IMR-90 (cell line): ENCODE measurements at places on chromosomes 12 and 14. TPM values are rescaled to one million over a fixed set of nuclear protein-coding genes. Genes with fewer than 3 reads are reported as not detected.

ADAM21 gene
- total RNA-seq = 0.28 and 0.36 TPM in 2 replicates

- DNase-seq = peak; percentile 31
Measured at GRCh38 chr12:95859344-95859816, 628 bp downstream of the SNRPF start.

- no peak for DNase-seq
Measured at GRCh38 chr14:51203881-51204280, 36.2 kb upstream of the TMX1 start.

DNA sequence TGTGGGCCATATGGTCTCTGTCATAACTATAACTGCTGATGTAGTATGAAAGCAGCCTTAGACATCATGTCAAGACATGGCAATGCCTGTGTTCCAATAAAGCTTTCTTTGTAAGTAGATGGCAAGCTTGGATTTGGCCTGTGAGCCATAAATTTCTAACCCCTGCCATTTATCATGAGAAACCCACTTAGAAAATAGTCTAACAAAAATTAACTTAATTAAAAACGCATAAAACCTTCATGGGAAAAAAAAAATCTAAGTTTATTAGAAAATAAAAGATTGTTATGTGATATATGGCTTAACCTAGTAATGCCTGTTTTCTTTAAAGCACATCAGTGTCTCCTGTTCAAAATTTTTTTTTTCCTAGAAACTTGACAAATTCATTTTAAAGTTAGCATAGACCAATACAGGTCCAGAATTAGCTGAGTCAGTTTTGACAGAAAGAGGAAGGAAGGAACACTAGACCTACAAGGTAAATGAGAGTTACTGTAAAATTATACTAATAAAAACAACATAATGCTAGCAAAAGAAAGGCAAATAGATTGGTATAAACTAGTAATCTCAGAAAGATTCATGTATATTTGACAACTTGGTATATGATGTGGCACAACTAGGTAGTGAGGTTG is 68.2 kb downstream of the USP15 start:
- DNase-seq = no peak

- peak; percentile 86 for DNase-seq
Measured at GRCh38 chr14:41604721-41605531, 1.8 kb upstream of the LRFN5 start.

PRH2 gene
- total RNA-seq = 0.28 TPM in 1 of 2 replicates, not detected in the other

MGAT2 gene
- 67.6 and 73.6 TPM in 2 replicates for total RNA-seq

VDR gene
- total RNA-seq = 3.9 and 5.4 TPM in 2 replicates

LRRC43 gene
- total RNA-seq = 0.36 TPM in 1 of 2 replicates, not detected in the other

- DNase-seq = peak; percentile 77
Measured at GRCh38 chr14:64266239-64266638, 27.9 kb downstream of the ESR2 start.

KLHL33 gene
- total RNA-seq = under 0.01 TPM in 2 replicates

DNA sequence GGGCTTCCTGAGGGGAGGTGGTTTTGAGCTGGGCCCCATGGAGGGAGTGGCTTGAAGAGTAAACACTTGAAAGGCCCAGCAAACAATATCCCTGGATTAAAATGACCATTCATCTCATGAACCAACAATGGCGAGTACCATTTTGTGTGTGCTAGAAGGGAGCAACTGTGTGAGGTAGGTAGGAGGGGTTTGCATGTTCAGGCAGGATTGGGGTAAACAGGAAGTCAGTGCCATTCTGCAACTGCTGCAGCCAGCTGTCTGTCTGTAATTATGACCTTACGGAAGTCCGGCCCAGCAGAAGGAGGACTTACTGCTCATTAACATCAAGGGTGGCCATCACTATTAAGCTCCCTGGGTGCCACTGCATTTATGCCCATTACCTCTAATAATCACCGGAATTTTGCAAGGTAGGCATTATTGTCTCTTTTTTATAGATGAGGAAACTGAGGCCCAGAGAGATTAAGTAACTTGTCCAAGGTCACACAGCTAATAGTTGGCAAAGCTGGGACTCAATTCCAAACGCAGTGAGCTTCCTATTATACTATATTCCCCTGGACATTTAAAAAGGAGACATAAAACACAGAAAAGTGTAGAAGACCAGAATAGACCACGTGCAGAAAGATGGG is 16.6 kb upstream of the IFI27L2 start:
- no peak for DNase-seq

- DNase-seq = no peak
Measured at GRCh38 chr14:69345402-69345801, 52.7 kb downstream of the ERH start.

AKAP5 gene
- total RNA-seq = 0.72 and 1.4 TPM in 2 replicates

DNA sequence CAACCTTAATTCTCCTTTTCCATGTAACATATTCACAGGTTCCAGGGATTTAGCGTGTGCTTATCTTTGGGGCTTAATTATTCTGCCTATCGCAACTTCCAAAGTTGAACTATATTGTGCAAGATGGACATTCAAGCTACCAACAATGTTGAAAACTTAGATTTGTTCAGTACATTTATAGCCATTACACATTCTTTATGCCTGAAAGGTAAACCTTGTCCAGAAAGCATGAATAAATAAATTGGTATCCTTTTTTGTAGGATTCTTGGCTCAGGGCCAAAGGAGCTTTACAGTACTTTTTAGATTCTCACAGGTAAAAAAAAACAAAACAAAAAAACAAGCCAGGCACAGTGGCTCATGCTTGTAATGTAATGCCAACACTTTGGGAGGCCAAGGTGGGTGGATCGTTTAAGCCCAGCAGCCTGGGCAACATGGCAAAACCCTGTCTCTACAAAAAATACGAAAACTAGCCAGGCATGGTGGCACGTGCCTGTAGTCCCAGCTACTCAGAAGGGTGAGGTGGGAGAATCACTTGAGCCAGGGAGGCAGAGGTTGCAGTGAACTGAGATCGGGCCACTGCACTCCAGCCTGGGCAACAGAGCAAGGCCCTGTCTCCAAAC is 3.3 kb downstream of the C12orf56 start:
- no peak for DNase-seq

GRCh38 chr12:96399919-96400630 is at the start of gene CDK17:
Gene CDK17 (minus strand): TSS chr12:96400439. CDS start chr12:96334836, 65,603 bp downstream.
- peak; percentile 83 for DNase-seq

DNA sequence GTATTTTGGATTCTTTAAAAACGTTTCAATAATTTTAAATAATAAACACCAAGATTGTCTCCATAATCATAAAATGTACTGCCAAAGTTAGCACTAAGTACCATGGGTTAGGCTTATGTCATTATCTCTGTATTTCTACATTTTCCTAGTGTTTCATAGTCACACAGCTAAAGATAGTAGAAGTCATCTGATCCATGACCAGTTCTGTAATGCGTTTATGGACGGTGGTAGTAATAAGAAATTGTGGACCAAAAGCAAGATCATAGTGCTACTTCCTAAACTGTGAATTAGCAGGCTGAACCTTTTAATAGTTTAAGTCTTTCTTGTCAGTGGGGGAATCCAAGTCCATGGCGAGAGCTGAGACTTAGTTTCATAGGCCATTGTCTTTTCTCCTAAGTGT is 142.1 kb downstream of the AKAP6 start:
- no peak for DNase-seq

DNA sequence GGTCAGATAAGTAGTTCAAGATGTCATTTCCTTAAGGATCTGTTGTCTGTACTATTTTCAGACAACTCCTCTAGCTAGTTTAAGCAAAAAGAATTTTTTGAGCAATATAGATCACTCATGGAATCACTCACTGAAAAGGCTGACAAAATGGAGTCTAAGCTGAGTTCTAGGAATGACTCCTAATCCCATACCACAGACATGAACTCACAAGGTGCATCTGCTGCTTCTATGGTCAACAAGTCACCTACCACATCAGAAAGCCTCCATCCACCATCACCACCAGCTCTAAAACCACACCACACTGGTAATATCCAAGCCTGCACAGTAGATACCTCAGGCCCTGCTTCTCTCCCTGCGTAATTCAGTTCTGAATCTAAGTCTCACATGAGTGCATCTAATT is 33.0 kb downstream of the PWP1 start:
- DNase-seq = no peak

GRCh38 chr12:79826267-79827128 is 108.4 kb downstream of the PPP1R12A start:
- DNase-seq = no peak
